Sigmoid colon (tissue), 7 donors: ENCODE measurements at places on chromosomes 3 and 15. TPM values are rescaled to one million over a fixed set of nuclear protein-coding genes. Genes with fewer than 3 reads are reported as not detected.

NMB gene
- 7.9 TPM for total RNA-seq

MON1A gene
- total RNA-seq, result 13.8 TPM

CSPG4 gene
- 151 TPM for total RNA-seq

VILL gene
- total RNA-seq, result 7.1 TPM

TMCC1 gene
- 30.0 TPM for total RNA-seq

CACNA1D gene
- 5.4 TPM for total RNA-seq

DNA sequence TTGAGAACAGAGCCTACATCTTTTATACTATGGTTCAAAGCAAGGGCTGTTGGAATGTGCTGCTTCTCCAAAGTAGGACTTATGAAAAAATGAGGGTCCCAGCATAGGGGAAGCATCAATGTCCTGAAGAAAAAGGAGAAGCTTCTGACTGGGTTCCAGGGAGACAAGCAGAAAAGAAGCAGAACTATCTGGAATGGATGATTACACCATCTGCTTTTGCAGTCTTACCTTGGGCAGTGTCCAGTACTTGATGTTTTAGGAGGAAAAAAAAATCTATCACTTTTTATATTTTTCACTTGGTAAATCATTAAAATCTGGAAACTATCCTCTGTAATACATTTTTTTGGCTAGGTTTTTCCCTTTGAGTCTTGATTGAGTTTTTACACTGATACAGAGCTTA is 57.9 kb upstream of the DPH6 start:
- H3K27ac ChIP-seq, result no peak overlapping the region
- H3K4me3 ChIP-seq, result no peak overlapping the region
- no peaks in the 10 kb centered on the region for H3K36me3 ChIP-seq
- DNase-seq, result no peak

- H3K36me3 ChIP-seq, result no peaks in the 10 kb centered on the region
- peaks cover 27% of the 10 kb centered on the region for H3K4me1 ChIP-seq
- no peak overlapping the region for H3K4me3 ChIP-seq
- no peak overlapping the region for H3K27ac ChIP-seq
Observed at GRCh38 chr15:85475317-85475701, 94.9 kb downstream of the AKAP13 start.

DNA sequence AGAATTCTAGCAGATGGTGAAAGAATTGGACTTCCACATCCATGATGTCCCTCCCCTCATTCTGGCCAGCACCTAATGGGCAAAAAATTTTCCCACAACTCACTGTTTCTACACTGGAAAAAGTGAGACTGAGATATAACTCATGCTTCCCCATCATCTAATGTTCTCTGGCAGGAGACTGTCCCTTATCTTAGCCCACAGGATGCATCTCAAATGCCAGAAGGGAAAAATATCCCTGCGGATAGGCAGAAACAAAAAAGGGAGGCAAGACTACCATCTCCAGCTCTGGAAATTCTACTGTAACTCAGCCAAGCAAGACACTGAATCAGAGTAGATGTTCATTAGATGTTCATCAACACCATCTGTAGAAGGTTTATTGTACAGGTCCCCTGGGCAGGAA is 58.6 kb downstream of the DLG1 start:
- no peak overlapping the region for H3K4me3 ChIP-seq
- H3K36me3 ChIP-seq, result no peaks in the 10 kb centered on the region
- H3K27ac ChIP-seq, result no peak overlapping the region
- no peaks in the 10 kb centered on the region for H3K27me3 ChIP-seq
- no peak for DNase-seq

DNA sequence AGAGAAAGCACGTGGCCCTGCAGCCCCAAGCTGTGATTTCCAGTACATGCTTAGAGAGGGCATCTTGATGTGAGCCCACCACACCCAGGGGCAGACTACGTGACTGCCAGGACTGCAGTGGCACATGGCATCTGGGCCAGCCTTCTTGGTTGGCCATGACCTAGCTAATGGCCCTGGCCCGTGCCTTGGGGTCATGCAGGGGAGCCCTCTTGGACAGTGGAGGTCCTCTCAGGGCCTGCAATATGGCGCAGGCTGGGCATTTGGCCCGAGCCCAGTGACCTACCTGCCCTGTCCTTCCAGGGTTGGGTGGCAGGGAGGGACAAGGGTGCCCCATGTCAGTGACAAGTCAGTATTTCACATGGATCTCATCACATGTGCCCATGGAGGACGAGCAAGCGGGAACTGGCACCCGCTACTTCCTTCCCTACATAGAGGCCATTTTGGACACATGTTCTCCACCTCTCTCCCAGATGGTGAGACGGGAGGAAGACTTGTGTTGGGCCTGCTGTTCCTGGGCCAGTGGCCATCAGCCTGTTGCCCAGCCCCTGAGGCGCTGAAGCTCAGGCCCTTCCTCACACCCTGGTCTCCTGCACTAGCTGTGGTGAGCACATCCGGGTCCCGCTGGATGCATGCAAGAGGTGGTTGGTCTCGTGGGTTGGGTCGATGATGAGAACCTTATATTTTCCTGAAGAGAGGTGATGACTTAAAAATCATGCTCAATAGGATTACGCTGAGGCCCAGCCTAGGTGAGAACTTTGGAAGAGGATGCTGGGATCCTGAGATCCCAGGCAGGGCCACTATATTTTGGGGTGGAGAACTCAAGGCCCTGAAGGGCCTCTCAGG is 195.6 kb downstream of the UBE3A start:
- no peaks in the 10 kb centered on the region for H3K4me1 ChIP-seq
- H3K4me3 ChIP-seq, result no peak overlapping the region
- H3K27ac ChIP-seq, result no peak overlapping the region
- no peaks in the 10 kb centered on the region for H3K36me3 ChIP-seq

GRCh38 chr3:177060492-177060891 is 136.8 kb downstream of the TBL1XR1 start:
- H3K4me1 ChIP-seq, result peaks cover 32% of the 10 kb centered on the region
- no peak overlapping the region for H3K4me3 ChIP-seq
- H3K36me3 ChIP-seq, result no peaks in the 10 kb centered on the region
- no peaks in the 10 kb centered on the region for H3K27me3 ChIP-seq
- H3K27ac ChIP-seq, result no peak overlapping the region

DNA sequence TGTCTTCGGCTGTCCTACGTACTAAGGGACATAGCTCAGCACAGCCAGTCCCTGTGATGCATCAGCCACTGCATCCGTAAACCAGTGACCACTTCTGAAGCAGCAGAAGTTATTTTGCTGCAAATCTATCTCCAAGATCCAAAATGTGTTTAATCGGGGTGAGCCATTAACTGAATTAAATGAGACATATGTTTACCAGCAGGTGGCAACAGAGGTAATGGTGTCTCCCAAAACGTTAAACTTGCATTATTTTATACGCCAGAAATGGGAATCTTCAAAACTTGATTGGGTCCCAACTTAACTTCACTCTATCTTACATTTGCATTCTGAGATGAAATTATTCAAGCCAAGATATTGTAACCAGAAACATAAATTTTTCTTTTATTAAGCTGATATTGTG is 75.3 kb upstream of the BOC start:
- no peak for DNase-seq
- no peak overlapping the region for H3K4me3 ChIP-seq
- no peaks in the 10 kb centered on the region for H3K27me3 ChIP-seq
- peak overlapping the region; percentile 53 for H3K27ac ChIP-seq

DNA sequence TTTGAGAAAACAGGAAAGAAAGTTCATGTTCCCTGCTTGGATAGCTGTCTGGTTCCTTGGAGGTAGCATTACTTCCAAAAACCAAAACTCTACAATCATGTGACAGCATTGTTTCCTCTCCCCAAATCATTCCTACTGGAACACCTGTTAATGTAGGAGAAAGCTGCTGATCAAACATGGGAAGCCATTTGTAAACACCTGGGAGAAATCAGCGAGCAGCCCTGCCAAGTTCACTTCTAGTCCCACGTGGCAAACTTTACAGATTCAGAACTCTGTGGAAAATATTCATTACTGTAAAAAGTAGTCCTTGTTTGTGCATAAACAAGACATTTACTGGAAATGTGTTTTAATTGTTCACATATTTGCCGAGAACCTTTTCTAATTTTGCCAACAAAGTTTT is 275.5 kb upstream of the AZI2 start:
- no peak for DNase-seq
- H3K4me1 ChIP-seq, result no peaks in the 10 kb centered on the region
- H3K27me3 ChIP-seq, result no peaks in the 10 kb centered on the region
- no peak overlapping the region for H3K27ac ChIP-seq

DNA sequence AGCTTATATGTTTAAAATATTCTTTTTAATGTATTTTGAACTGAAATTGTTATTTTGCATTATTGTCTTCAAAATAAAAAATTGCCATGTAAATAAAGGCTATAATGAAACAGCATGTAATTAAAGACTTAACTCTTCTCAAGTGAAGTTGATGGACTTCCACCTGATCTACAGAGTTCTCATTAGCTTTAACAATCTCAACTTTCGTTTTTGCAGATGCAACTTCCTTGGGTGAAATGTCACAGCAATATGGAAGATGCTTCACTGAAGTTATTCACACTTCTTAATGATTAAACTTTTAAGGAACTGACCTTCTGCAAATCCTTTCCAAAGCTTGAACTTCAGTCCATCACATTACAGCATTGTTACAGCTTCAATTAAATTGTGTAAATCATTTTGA is 63.6 kb downstream of the OSTN start:
- no peak overlapping the region for H3K4me3 ChIP-seq
- no peaks in the 10 kb centered on the region for H3K27me3 ChIP-seq
- no peaks in the 10 kb centered on the region for H3K36me3 ChIP-seq
- DNase-seq, result no peak
- no peaks in the 10 kb centered on the region for H3K4me1 ChIP-seq

DNA sequence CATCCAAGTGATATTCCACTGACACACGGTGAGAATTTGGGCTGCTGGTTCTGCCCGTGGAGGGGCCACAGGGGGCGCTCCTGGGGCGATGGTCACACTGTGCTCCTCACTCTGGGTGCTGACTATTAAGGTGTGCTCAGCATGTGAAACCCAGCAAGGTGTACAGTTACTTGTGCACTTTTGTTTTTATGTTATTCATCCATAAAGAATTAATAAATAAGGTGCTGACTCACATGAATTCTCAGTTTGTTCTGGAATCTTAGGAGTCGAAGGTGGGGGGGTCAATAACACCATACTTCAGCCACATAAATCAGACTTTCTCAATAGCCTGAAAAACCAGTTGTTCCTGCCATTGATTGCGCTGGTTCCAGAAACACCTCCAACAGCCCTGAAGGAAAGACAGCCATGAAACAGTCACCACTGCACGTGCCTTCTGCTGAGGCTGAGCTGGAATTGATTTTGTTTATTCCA is 53.5 kb upstream of the SPATA12 start:
- H3K4me1 ChIP-seq, result peaks cover 86% of the 10 kb centered on the region
- peak; percentile 77 for DNase-seq
- H3K4me3 ChIP-seq, result no peak overlapping the region
- H3K27me3 ChIP-seq, result no peaks in the 10 kb centered on the region
- peak overlapping the region; percentile 85 for H3K27ac ChIP-seq

DNA sequence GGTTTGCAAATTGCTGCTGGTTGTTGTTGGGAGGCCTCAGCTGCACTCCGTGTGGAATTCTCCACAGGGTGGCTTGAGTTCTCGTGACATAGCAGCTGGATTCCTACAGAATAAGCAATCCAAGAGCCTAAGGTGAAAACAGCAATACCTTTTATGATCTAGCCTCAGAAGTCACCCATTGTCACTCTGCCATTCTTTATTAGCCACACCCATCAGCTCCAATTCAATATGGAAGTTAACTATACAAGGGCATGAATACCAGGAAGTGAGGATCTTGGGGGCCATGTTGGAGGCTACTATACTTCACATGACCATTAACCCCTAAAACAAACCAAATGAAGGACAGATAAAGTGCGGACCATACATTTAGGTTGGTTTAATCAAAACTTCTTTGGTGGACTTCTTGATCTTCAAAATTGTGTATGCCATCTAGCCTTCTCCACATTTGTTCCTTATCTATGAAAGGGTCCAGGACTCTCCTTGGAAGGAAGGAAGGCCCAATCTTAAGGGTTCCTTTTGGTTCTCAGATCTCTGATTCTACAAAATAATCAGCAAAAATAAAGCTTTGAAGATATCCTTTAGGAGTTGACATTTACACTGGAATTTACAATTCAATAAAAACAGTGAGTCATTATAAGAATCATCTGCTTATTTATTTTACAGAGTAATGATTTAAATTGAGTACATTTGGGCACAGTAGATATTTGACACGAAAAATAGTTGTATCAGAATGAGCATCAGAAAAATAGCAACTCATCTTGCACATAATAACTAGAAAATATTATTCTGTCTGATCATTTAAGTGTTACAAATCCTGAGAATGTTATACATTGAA is 21.5 kb downstream of the CIAO2A start:
- H3K36me3 ChIP-seq, result peaks cover 6% of the 10 kb centered on the region
- no peak overlapping the region for H3K4me3 ChIP-seq
- no peaks in the 10 kb centered on the region for H3K4me1 ChIP-seq
- no peak for DNase-seq
- peak overlapping the region; percentile 70 for H3K27ac ChIP-seq

GRCh38 chr3:183287301-183287971 is 34.4 kb downstream of the B3GNT5 start:
- H3K4me1 ChIP-seq, result no peaks in the 10 kb centered on the region
- H3K27ac ChIP-seq, result peak overlapping the region; percentile 66
- peak; percentile 81 for DNase-seq
- no peaks in the 10 kb centered on the region for H3K27me3 ChIP-seq

DNA sequence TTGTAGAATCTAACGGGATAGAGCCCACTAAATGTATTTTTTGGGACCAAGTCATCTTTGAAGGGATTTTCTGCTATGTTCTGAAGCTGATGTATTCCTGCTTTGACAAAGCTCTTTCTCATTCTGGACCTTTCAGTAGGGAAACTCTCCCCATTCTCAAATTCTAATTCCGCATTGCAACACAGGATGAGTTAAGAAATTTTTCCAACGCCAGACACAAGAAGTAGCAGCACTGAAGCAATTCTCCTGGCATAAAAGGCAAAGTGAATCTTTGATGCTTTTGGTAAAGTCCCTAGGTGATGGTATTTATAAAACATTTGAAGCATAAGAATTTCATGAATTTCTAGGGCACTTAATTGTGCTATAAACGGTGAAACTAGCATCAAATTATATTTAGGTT is 76.8 kb downstream of the ZPLD1 start:
- DNase-seq, result no peak
- H3K4me3 ChIP-seq, result no peak overlapping the region
- H3K27me3 ChIP-seq, result no peaks in the 10 kb centered on the region
- no peaks in the 10 kb centered on the region for H3K4me1 ChIP-seq
- no peaks in the 10 kb centered on the region for H3K36me3 ChIP-seq
- no peak overlapping the region for H3K27ac ChIP-seq

DNA sequence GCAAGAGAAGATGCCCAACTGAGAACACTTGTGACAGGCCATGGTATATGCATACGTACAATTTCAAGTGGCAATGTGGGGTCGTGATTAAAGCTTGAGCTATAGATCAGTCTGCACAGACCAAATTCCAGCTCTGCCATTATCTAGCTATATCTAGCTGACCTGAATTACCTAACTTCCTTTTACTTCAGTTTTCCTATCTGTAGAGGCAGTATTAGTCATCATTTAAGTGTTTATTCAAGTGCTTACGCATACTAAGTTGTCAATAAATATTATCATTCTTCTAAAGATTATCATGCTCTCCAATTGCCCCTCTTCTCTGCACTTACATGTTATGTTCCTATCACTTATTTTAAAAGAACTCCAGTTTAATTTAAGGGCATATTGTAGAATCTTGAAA is 87.9 kb downstream of the ARPP21 start:
- DNase-seq, result no peak
- H3K4me3 ChIP-seq, result no peak overlapping the region
- no peak overlapping the region for H3K27ac ChIP-seq
- H3K36me3 ChIP-seq, result no peaks in the 10 kb centered on the region

GRCh38 chr3:27521179-27521871 is 37.1 kb upstream of the SLC4A7 start:
- peak overlapping the region; percentile 73 for H3K27ac ChIP-seq
- no peaks in the 10 kb centered on the region for H3K36me3 ChIP-seq
- DNase-seq, result peak; percentile 76
